ENCODE measurements at places on chromosomes 5 and 9.

GRCh38 chr9:93884808-93885207 lies 70.3 kb downstream of the BARX1 start:
- H3K27ac ChIP-seq, result no peak overlapping the region
- no peaks in the 10 kb centered on the region for H3K27me3 ChIP-seq
- H3K36me3 ChIP-seq, result no peaks in the 10 kb centered on the region

GRCh38 chr9:104682642-104683041 lies 11.7 kb upstream of the OR13D1 start:
- H3K27ac ChIP-seq, result no peak overlapping the region
- no peak overlapping the region for H3K4me3 ChIP-seq
- H3K27me3 ChIP-seq, result no peaks in the 10 kb centered on the region

DNA sequence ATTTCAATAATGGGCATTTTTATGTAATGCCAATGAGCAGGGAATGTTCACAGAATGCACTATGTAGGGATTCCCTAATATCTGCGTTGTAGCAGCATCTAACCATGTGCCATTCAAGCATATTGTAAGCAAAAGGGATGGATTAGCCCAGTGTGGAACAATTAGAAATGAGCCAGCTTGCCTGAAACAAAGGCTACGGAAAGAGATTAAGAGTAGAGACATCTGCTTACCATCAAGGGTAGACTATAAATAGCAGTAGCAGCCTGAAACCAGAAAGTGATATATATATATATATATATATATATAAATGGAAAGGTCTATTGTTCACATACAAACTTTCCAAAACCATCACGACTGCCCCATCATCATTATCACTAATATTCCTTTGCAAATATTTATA lies 31.9 kb upstream of the CEP120 start:
- no peaks in the 10 kb centered on the region for H3K36me3 ChIP-seq
- no peaks in the 10 kb centered on the region for H3K4me1 ChIP-seq
- H3K4me3 ChIP-seq, result no peak overlapping the region
- H3K27ac ChIP-seq, result no peak overlapping the region
- no peak for DNase-seq

GRCh38 chr9:2839040-2839439 lies 4.9 kb downstream of the PUM3 start:
- H3K36me3 ChIP-seq, result peaks cover 30% of the 10 kb centered on the region
- no peaks in the 10 kb centered on the region for H3K27me3 ChIP-seq
- H3K27ac ChIP-seq, result no peak overlapping the region
- H3K4me1 ChIP-seq, result peaks cover 13% of the 10 kb centered on the region
- no peak overlapping the region for H3K4me3 ChIP-seq
- DNase-seq, result no peak

- H3K27ac ChIP-seq, result no peak overlapping the region
- peaks cover 87% of the 10 kb centered on the region for H3K36me3 ChIP-seq
- DNase-seq, result no peak
- no peaks in the 10 kb centered on the region for H3K4me1 ChIP-seq
- H3K4me3 ChIP-seq, result no peak overlapping the region
Measured at GRCh38 chr5:1090538-1090937, 21.3 kb downstream of the SLC12A7 start.

- H3K36me3 ChIP-seq, result no peaks in the 10 kb centered on the region
- no peak overlapping the region for H3K27ac ChIP-seq
- no peak for DNase-seq
- H3K4me1 ChIP-seq, result no peaks in the 10 kb centered on the region
- H3K27me3 ChIP-seq, result no peaks in the 10 kb centered on the region
Measured at GRCh38 chr5:57717555-57717954, 234.9 kb upstream of the ACTBL2 start.

GRCh38 chr9:8168916-8169438 lies 369.4 kb upstream of the DMAC1 start:
- no peak overlapping the region for H3K27ac ChIP-seq
- no peak for DNase-seq
- H3K4me1 ChIP-seq, result no peaks in the 10 kb centered on the region
- no peaks in the 10 kb centered on the region for H3K27me3 ChIP-seq

DNA sequence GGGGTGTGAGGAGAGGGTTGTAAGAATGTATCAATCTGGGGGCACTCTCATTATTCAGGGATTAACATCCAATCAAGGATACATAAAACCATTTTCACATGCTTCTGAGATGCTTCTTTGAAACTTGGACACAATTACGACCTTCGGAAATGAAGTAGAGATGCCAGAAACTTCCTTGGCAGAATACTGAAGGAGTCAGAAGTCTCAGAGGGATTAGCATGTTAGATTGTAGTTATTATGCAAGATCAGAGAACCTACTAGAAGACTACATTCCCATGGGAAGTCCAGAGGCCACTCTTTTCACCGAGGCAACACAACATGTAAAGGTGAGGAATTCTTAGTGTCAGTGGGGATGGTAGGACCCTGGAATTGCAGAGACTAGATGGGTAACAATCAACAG lies 5.1 kb upstream of the SLC22A4 start:
- H3K27ac ChIP-seq, result no peak overlapping the region
- DNase-seq, result no peak
- peaks cover 12% of the 10 kb centered on the region for H3K4me1 ChIP-seq
- H3K36me3 ChIP-seq, result no peaks in the 10 kb centered on the region
- no peak overlapping the region for H3K4me3 ChIP-seq

DNA sequence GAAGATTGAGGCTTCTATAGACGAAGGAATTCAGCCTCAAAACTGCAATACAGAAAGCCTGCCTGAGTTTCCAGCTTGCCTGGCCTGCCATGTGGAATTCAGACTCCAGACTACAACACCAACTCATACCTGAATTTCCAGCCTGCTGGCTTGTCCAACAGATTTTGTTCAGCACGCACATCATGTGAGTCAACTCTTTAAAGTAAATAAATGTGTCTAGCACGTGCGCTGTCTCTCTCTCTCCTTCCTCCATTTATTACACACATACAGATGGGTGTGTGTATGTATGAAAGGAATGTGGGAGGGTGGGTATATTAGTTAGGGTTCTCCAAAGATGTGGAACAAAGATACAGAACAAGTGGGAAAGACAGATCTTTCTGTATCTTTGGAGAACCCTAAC lies 82.4 kb upstream of the TAS2R1 start:
- H3K36me3 ChIP-seq, result no peaks in the 10 kb centered on the region
- no peaks in the 10 kb centered on the region for H3K4me1 ChIP-seq
- no peaks in the 10 kb centered on the region for H3K27me3 ChIP-seq
- no peak overlapping the region for H3K4me3 ChIP-seq

- H3K36me3 ChIP-seq, result no peaks in the 10 kb centered on the region
- no peak for DNase-seq
- H3K4me3 ChIP-seq, result no peak overlapping the region
- no peaks in the 10 kb centered on the region for H3K4me1 ChIP-seq
Measured at GRCh38 chr9:93968451-93969327, 13.5 kb upstream of the BARX1 start.

- DNase-seq, result no peak
- H3K36me3 ChIP-seq, result no peaks in the 10 kb centered on the region
- H3K4me3 ChIP-seq, result no peak overlapping the region
- H3K27ac ChIP-seq, result no peak overlapping the region
Measured at GRCh38 chr9:37952731-37953130, 48.8 kb upstream of the SLC25A51 start.

GRCh38 chr5:33649549-33650482 lies 209.1 kb downstream of the TARS1 start:
- no peaks in the 10 kb centered on the region for H3K4me1 ChIP-seq
- H3K27me3 ChIP-seq, result no peaks in the 10 kb centered on the region
- no peak overlapping the region for H3K4me3 ChIP-seq
- no peaks in the 10 kb centered on the region for H3K36me3 ChIP-seq

GRCh38 chr5:72486371-72486770 lies 20.8 kb downstream of the ZNF366 start:
- no peak for DNase-seq
- no peaks in the 10 kb centered on the region for H3K4me1 ChIP-seq
- H3K36me3 ChIP-seq, result no peaks in the 10 kb centered on the region

- no peak for DNase-seq
- H3K4me3 ChIP-seq, result no peak overlapping the region
- no peak overlapping the region for H3K27ac ChIP-seq
- no peaks in the 10 kb centered on the region for H3K27me3 ChIP-seq
Measured at GRCh38 chr9:77980622-77981021, 51.0 kb downstream of the GNAQ start.

GRCh38 chr9:6907772-6908381 lies 150.1 kb downstream of the KDM4C start:
- no peak for DNase-seq
- no peaks in the 10 kb centered on the region for H3K27me3 ChIP-seq
- H3K4me3 ChIP-seq, result no peak overlapping the region

DNA sequence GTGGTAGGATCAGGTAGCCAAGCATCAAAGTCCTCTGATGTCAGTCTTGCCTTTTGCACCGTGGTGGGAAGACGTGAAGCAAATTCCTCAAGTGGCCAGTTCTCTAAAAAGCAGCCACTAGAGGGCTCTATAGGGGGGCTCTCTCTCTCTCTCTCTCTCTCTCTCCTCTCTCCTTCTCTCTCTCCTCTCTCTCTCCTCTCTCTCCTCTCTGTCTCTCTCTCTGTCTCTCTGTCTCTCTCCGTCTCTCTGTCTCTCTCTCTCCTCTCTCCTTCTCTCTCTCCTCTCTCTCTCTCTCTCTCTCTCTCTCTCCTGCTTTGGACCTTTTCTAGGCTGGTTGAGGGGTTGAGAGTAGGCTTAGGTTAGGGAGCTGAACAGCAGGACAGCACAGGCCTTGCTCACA lies 13.9 kb upstream of the OSMR start:
- no peak overlapping the region for H3K27ac ChIP-seq
- H3K4me3 ChIP-seq, result no peak overlapping the region
- no peak for DNase-seq
- H3K27me3 ChIP-seq, result peaks cover 3% of the 10 kb centered on the region
- H3K4me1 ChIP-seq, result no peaks in the 10 kb centered on the region

DNA sequence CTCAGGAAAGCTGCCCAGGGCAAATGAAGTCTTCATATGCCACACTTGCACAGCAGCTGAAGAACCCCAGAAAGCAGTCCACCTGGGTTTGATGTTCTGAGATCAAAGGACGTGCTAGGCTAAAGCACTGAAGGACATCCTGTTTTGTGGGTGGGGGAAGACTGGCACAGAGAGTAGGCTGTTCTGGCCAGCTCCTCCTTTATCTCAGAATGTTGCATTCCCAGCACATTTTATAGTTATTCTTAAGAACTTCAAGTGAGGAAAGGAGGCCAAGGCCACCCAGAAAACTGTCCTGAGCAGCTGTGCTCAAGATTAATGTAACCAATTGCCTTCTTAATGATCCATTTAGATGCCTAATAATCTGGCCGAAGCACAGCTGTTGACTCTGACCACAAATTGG lies 10.9 kb downstream of the SHOC1 start:
- no peaks in the 10 kb centered on the region for H3K4me1 ChIP-seq
- H3K4me3 ChIP-seq, result no peak overlapping the region
- H3K27ac ChIP-seq, result no peak overlapping the region
- H3K27me3 ChIP-seq, result no peaks in the 10 kb centered on the region
- no peak for DNase-seq

DNA sequence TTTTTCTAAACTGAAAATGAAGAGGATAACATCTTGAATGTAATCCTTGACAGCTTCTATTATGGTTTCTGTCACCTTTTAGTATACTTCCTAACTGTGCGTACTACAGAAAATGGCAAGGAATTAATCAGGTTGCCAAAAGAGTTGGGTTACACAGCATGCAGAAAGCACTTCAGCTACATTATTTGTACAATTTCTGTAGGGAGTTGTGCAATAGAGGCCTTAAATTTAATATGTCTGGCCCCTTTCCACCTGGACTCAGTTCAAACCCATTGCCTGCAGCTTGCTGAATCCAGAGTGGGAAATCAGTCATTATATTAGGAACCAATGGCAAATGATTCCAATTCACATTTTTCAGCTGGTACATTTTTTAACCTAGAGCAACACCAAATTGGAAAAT lies 549.7 kb downstream of the CSNK1G3 start:
- no peak overlapping the region for H3K4me3 ChIP-seq
- H3K4me1 ChIP-seq, result no peaks in the 10 kb centered on the region
- DNase-seq, result no peak
- no peak overlapping the region for H3K27ac ChIP-seq

- H3K4me3 ChIP-seq, result no peak overlapping the region
- H3K4me1 ChIP-seq, result no peaks in the 10 kb centered on the region
- H3K27me3 ChIP-seq, result no peaks in the 10 kb centered on the region
- no peaks in the 10 kb centered on the region for H3K36me3 ChIP-seq
- no peak for DNase-seq
Measured at GRCh38 chr9:138099803-138100598, 222.4 kb downstream of the CACNA1B start.

DNA sequence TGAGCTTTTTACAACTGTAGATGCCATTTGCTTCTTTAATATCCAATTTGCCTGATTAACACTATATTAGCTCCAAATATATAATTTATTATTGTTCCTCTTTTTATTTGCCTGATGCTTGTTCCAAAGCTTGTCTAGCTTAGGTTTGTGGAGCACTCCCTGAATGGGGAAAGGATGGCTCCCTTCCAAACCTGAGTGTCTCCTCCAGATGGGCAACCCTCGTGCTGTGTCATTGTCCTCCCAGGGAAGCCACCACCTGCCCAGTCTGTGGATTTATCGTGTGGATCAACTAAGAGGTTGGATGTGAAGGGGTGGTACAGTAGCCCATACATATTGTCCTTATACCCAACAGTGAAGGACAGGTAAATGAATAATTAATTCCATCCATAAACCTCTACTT lies 404.9 kb downstream of the CDK5RAP2 start:
- H3K27me3 ChIP-seq, result no peaks in the 10 kb centered on the region
- H3K4me3 ChIP-seq, result no peak overlapping the region
- no peaks in the 10 kb centered on the region for H3K4me1 ChIP-seq
- no peaks in the 10 kb centered on the region for H3K36me3 ChIP-seq

DNA sequence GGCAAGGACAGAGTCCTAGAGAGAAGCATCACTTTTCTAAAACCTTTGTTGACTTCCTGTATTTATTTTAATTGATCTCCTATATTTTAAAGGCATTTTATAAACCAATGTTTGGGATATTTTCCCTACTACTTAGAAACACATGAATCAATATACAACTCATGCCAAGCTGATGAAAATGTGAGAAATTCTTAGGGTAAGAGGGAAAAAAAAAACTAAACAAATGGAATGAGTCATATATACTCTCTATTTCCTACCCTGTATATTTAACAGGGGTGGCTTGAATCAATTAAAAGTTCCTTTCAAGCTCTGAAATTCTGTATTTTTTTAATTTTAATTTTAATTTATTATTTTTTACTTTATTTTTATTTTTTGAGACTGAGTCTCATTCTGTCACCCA lies 19.6 kb downstream of the BAAT start:
- no peaks in the 10 kb centered on the region for H3K27me3 ChIP-seq
- no peak for DNase-seq
- no peaks in the 10 kb centered on the region for H3K36me3 ChIP-seq
- H3K4me1 ChIP-seq, result no peaks in the 10 kb centered on the region

GRCh38 chr5:155485386-155485785 lies 471.8 kb downstream of the KIF4B start:
- no peaks in the 10 kb centered on the region for H3K27me3 ChIP-seq
- H3K36me3 ChIP-seq, result no peaks in the 10 kb centered on the region
- H3K27ac ChIP-seq, result no peak overlapping the region

DNA sequence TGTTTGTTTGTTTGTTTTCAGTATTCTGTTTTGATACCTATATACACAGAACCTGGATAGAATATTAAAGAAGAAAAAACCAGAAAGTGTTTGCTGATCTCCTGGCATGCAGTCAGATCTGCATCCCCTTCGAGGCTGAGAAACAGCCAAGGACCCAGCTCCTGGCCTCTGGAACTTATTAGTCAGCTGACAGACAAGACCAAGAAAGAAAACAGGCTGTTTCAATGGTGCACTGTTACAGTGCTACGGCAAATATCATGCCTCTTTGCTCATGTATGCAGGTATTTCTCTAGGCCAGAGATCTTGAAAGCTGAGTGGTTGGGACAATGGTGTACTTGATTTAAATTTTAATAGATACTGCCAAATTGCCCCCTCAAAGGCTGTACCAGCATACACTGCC lies 95.0 kb downstream of the C5orf15 start:
- no peak overlapping the region for H3K27ac ChIP-seq
- H3K27me3 ChIP-seq, result no peaks in the 10 kb centered on the region
- H3K36me3 ChIP-seq, result no peaks in the 10 kb centered on the region
- H3K4me1 ChIP-seq, result no peaks in the 10 kb centered on the region
- no peak for DNase-seq
